ENCODE measurements at places on chromosomes 2 and 18.

- no peak for DNase-seq
These were observed 8.6 kb downstream of the EN1 start for GRCh38 chr2:118838741-118839455.

GRCh38 chr2:32559136-32559535, 68.7 kb upstream of the TTC27 start:
- DNase-seq, result no peak

GRCh38 chr2:99772591-99773331, 282.9 kb upstream of the REV1 start:
- no peak for DNase-seq

DNA sequence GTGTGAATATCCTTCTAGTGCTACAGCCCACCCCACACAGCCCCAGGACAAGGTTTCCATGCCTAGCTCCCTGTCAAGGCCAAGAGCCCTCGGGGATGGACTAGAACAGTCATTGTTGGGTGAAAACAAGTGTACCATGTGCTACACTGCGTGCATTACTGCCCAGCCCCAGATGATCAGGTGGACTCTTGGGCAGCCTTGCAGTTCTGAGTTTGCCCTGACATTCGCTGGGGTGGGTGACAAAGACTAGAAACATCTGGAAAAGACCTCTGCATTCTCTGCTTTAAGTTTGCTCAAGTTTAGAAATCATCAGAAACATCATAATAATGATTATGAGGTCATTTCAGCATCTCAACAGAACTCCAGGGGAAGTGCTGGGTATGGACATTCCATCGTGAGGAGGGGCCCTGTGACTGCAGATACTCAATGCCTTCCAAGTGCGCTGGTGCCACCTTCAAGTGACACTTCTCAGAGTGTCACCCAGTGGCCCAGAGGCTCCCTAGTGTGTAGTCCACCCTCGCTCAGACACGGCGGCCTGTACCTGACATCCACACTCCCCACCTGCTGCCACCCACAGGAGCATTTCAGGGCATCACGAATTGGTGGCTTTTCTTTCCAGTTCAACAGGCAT, 5.3 kb upstream of the PXDN start:
- no peak for DNase-seq

- DNase-seq, result no peak
These were observed 121.0 kb downstream of the MYO1B start for GRCh38 chr2:191366199-191366598.

DNA sequence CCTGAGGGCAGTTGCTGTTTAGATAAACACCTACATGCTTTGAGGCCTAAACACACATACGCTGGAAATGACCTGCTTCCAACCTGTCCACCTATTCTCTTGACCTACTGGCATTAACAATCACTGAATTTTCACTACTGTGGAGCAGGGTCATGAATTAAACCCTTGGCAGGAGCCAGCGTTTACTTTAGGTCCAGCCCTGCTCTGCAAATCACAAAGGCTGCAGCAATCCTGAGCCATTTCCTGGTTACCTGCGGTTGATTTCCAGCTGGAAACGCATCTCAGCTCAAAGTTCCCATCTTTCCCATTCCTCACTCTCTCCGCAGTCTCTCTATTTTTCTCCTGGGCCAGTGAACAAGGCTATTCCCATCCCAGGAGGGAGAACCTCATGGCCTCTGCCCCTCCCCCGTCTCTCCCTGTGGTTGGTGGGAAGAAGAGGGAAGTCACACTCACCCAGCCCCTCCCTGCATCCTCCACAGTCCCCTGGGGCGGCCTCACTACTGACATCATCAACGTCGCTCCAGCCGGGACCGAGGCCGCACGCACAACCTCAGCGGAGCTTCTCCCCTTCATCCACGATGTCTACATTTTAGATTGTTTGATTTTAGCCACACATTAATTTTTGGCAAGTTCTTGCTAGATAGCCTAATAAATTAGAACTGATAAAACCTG, 84.5 kb upstream of the SNTG2 start:
- DNase-seq, result no peak

DNA sequence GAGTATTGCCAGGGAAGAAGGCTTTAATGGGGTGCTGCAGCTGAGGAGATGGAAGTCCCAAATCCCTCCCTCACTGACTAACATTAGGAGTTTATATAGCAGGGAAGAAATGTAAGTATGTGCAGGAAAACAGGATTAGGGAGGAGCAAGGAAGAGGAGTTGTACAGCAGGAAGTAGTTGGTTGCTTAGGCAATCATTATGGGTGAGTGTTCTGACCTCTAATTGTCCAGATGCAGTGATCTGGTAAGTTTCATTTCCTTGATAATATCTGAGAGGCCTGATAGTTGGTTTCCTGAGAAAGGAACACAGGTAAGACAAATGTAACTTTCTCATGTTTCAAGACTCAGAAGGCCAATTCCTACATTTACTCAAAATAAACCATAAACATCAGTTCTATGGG, 331.9 kb upstream of the GULP1 start:
- DNase-seq, result no peak
